ENCODE measurements at places on chromosomes 5 and 9.
A peak's percentile ranks its signal among the peaks of the same experiment; 100 is the strongest.

GRCh38 chr5:74152625-74153254, 487.8 kb downstream of the ENC1 start:
- DNase-seq: no peak

GRCh38 chr5:6535594-6535993, 86.9 kb downstream of the UBE2QL1 start:
- DNase-seq: no peak

DNA sequence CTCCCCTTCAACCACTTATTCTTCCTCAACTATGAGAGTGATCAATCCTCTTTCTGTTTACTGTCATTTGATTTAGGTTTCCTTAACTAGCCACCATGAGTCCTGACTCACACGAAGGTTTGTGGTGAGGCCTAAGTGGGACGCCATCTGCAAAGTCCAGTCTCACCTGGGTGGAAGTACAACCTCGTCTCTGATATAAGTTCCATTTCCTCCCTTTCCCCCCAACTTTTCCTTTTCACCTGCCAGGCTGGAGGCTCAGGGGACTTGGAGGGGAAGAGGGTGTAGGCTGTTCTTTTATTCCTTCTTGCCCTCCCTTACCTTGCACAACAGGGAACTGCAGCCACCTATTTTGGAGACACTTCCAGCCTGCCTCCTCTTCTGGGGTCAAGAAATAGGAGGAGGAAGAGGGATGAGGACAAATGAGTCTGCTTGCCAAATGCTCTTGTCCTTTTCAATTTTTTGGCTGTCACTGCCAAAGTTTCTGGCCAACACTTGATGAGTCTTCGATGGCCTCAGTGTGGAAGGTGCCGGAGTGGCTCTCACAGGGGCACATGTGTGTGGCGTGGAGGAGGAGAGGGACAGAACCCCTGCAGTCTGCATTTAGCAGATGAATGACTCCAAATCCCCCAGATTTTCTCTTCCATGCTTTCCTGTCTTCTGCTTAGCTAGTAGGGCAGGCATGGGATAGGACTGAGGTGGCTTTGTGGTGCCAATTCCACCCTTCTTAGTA, 249.6 kb downstream of the NSG2 start:
- no peak for DNase-seq

DNA sequence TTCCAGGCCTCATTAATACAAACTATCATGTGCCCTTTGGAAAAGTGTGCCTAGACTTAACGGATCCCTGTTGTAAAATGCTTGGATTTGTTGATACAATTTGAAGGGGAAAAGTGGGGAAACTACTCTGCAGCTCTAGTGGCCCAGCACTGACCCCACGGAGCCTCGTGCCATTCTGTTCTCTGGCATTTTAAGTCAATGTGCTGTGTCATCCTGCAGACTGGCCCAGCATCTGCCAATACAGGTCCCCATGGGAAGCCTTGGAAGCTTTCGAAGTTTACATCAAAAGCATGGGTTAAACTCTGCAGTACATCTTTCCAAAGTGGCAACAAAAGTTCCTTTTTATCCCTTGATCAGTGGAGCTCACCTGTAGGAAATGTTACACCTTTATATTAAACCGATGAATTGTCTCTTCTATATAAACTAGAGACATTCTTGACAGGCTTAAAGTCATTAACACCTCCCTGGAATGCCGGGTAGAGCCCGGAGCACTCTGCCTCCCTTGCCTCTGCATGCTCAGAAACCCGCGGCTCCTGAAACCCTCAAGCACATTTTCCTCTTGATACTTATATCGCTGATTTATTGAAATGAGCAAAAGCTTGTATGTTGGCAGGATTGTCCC, 596.0 kb upstream of the ADAMTS16 start:
- no peak for DNase-seq

DNA sequence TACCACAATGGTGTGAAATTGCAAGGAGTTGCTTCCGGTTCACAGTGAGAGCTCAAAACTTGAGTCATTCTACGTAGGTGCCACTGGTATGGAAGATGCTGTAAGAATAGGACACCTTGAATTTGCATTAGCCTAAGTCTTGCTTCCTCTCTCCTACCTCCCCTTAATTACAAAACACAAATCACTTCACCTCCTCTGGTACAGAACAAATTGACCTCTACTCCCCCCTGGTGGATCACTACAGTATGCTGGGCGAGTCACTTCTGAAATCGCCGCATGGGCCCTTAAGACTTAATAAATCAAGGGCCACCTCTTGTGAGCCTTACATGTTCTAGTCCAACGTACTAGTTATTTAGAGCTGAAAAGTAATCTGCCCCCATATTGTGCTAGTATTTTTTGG, 145.3 kb upstream of the SMARCA2 start:
- peak; percentile 36 for DNase-seq

- DNase-seq: no peak
Observed at GRCh38 chr5:163917747-163918146, 412.3 kb downstream of the MAT2B start.

DNA sequence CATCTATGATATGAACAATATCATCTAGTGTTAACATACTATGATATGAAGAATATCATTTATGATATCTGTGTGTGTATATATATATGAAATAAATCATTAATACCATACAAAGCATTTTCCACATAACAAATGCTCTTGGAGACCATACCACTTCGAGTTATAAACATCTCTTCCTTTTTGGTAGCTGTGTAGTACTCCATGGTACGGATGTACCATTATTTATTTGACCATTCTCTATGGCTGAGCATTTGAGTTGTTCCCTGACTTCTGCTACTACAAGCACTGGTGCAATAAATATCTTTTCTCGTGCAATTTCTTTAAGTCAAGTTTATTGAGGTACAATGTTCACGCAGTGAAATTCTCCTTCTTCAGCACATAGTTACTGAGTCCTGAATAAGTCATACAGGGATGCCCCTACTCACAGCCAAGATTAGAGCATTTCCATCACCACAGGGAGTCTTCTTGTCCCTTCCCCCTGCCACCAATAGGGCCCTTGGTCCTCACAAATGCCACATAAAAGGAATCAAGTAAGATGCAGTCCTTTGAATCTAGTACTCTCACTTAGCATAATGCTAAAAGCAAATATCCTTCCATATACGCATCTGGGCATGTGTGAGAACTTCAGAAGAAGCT, 75.2 kb upstream of the SLC25A48 start:
- no peak for DNase-seq

- no peak for DNase-seq
Observed at GRCh38 chr9:88184976-88185375, 46.7 kb upstream of the SPATA31C2 start.

DNA sequence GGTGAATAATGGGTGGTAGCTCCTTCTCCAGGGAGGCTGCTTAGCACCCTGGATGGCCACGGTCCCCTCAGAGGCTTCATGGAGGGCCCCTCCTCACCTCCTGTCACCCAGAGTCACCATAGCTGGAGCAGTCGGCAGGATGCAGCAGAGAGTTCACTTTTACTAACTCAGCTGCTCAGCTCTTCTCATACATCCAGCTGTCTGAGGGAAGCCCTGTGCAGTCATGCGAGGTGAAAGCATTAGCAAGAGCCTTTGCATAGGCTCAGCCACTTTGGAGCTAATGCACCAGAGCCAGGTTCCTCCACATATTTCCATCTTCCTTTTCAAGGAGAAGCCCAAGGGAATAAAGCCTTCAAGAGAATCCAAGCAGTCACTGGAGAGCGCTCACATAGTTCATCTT, 499.2 kb downstream of the BNC2 start:
- no peak for DNase-seq

GRCh38 chr5:100858987-100859545, 44.0 kb downstream of the ST8SIA4 start:
- no peak for DNase-seq

DNA sequence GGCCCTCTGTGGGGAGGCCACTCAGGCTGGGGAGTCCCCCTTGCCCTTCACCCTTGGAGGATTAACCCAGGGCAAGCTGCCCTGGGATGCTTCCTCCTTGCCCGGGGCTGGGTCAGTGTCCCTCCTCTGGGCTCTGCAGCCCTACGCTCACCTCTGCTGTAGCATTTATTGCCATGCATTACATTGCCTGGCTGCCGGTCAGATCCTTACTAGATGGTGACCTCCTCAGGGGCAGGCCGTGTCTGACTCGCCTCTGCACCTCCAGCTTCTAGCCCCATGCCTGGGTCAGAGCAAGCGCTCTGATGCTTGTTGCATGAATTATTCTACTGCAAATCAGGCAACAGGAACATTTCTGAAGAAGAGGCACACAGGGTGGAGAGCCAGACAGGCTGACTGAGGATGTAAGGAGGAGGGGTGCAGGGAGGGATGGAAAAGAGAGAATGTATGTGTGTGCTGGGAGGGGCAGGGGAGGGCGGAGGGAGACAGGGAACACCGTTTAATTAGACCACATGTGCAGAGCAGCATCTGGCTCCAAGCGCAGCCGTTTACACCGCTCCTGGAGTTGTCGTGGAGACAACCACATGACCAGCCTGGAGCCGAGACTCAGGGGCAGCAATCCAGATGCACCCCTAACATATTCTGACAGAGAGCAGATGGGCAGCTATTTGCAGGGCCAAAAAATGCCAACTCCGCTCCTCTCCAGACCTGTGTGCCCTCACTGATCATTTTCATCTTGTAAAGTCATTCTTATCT, 117.0 kb downstream of the CRB2 start:
- DNase-seq: no peak

- no peak for DNase-seq
Observed at GRCh38 chr9:94611638-94612068, 18.0 kb upstream of the FBP2 start.

GRCh38 chr9:97388721-97389238, 23.1 kb upstream of the TDRD7 start:
- DNase-seq: peak; percentile 23

Measured in CD4-positive, alpha-beta T cell treated with Interleukin-21 for 1 hour (primary cell).